ENCODE measurements at places on chromosomes 11 and 22.

DNA sequence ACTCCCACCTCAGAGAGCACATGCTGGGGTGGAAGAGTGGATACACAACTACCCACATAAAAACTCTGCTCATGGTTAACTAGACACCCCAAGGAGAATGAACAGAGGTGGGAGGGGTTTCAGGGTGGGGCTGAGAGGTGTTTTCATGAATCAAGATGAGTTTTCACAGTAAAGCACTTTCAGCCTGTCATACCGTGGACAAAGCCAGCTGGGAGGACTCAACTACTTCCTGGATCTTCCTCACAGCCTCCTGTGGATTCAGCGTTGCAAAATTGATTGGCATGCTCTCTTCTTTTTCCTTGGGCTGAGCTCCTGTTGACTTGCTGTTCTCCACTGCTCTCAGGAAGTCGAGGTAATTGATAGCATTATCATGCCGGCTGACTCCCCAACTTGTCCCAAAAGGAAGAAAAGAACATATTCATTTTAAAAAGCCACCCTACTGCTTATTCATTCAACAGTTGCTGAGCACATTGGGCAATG lies 168.5 kb downstream of the MPPED1 start:
- DNase-seq: no peak

- DNase-seq: no peak
Measured at GRCh38 chr22:19559324-19559811, 35.2 kb upstream of the CLDN5 start.

- no peak for DNase-seq
Measured at GRCh38 chr11:66012946-66013761, 1.3 kb downstream of the CST6 start.

DNA sequence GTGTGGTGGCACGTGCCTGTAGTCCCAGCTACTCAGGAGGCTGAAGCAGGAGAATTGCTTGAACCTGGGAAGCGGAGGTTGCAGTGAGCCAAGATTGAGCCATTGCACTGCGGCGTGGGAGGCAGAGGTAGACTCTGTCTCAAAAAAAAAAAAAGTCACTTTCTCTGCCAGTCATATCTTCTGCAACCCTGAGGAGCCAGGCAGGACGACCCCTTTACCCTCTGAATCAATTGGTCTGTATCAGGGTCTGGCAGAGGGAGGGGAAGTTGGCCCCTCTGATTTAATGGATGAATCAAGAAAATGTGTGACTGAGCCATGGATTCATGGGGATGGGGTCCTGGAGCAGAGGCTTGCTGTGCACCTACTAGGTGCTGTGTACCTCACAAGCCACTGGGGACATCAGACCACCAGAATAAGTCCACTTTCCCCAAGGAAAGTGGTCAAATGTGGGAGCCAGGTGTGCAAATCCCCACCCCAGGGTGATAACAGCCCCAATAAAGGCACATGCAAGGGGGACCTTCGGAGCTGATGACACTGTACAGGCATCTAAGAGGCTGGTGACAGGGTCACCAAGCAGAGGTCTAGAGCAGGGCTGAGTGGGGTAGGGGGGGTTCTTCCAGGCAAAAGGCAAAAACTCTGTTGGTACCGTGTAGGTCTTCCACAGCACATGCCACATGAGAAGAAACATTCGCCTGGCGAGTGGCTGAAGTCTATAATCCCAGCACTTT lies 29.0 kb downstream of the TXN2 start:
- DNase-seq: no peak

DNA sequence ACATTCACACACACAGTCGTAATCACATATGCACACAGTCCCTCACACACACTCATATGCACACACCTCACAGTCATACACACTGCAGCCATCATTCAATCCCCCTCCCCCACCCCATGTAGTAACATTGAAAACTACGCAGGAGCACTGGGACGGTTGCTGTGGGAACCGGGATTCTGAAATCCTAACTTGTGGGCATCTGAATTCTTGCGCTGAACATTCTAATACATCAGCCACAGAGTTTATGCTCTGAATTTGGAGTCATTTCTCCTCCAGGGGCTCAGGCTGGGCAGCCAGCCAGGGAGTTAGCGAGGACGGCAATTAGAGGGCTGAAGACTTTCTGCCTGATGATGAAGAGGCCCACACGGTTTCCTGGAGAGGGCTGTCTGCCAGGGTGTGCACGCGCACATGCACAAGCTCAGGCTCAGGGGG lies 32.7 kb downstream of the CD6 start:
- no peak for DNase-seq

DNA sequence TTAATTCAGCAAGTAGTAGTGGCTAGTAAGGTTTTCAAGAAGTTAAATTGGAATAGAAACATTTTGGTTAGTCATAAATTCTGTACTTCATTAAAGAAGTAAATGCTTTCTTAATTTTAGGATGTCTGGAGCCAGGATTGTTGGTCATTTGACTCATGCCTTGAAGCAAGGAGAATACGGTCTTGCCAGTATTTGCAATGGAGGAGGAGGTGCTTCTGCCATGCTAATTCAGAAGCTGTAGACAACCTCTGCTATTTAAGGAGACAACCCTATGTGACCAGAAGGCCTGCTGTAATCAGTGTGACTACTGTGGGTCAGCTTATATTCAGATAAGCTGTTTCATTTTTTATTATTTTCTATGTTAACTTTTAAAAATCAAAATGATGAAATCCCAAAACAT lies 25.8 kb downstream of the ACAT1 start:
- DNase-seq: no peak

DNA sequence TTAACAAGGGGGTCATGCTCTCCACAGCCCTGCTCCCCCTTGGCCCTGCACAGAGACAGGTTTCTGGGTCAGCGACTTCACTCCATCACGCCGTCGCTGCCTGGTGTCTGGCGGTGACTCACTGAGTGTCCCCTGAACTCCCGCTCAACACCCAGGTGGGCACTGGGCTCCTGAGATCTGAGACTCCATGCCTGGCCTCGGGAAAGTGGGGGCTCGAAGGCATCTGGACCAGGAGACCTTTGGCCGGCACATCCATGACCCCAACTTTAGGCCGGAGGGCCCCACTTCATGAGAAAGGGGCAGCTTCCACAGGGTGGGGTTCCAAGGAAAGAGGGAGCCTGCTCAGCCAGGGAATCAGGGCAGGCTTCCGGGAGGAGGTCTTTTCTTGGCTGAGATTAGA lies 79.3 kb upstream of the PRR5 start:
- no peak for DNase-seq

- no peak for DNase-seq
Measured at GRCh38 chr22:44661659-44662569, 40.1 kb upstream of the PRR5 start.

DNA sequence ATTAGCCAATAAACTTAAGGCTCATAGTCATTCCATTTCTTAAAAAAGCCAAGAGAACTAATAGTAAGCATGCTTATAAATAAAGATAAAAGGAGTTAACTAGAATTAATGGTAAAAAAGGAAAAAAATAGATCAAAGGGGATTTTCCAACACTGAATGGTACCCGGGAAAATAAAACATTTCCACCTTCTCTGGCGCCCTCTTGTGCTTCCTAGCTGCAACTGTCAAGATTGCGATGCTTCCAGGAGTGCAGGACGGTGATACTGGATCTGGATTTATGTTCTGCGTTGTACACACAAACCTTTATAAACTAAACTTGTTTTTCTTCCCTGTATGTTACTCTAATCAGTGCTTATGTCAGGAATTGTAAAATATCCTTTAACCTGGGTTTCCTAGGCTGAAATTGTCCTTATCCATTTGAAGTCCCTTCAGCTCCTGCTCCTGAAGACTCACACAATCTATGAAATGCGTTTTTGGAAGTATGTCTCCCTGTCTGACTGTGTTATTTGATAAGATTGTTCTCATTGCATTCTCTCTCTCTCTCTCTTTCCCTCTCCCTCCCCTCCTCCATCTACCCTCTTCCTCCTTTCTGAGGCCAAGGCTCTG lies 9.6 kb upstream of the HTATIP2 start:
- DNase-seq: no peak

- no peak for DNase-seq
Measured at GRCh38 chr11:117191680-117192400, 7.3 kb upstream of the TAGLN start.

DNA sequence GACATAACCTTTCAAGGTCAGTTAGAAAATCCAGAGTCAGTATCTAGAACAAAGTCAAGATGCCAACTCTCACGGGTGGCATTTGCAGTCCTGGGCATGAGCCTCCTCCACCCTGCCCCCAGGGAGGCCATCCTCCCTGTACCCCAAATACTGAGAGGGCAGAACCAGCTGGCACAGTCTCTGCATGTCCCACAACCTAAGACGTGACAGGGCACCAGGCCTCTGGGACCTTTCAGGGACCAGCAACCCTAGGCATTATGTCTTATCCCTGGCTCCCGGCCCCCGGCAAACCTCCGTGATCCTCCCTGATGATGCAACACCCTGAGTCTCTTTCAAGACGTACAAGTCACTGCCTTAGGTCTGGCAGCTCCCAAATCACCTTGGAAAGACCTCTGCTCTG lies 2.0 kb downstream of the MB start:
- DNase-seq: no peak

GRCh38 chr22:29328566-29329500 lies 13.3 kb upstream of the RASL10A start:
- no peak for DNase-seq

DNA sequence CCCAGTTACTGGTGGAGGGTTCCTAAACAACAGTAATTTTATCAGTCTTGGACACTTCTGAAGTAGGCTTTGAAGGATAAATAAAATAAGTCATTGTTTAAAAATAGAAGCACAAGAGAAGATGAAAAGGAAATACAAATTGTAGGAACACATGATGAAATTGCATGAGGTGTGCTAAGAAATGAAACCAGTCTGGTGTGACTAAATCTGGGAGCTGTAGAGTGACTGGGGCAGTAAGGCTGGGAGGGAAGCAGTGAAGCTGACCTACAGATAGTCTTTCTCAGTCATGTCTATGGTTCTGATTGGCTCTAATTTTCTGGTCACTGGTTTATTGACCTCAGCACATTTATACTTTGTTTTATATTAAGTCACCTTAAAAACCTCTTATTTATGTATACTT lies 139.1 kb downstream of the SLC17A6 start:
- no peak for DNase-seq

DNA sequence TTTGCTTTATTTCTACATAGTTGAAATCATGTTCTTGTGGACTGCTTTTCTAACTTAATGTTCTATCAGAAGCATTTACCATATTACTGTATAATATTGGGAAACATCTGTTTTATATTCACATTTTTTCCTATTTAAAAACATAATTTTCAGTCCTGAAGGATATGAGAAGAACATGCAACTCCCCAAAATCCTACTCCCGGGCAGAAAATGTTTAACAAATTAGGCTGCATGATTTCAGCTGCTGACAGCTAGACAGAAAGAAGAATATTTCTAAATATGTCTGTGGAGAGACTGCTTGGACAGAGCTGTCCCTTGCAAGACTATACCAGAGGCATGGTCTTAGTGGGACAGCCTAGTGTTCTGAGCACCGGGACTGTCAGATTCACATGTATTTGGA lies 15.7 kb upstream of the AMPD3 start:
- DNase-seq: no peak

DNA sequence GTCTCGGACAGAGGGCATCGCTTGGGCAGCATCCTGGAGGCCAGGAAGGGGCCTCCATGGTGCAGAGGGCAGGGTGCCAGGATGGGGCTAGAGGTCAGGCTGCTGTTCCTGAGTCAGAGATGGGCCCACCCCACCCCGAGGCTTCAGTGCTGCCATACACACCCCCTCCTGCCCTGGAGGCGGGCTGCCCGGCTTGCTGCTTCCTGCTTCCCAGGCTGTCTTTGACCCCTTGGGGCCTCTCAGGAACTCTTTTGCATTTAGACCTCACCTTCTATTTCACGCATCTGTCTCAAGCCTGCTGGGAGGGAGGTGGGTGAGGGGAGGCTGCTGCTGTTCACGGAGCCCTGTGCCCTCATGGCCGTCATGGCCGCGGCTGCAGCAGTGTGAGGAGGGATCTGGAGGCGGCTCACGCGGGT lies 6.6 kb upstream of the GRAMD4 start:
- no peak for DNase-seq

All from stimulated activated CD4-positive, alpha-beta T cell treated with anti-CD3 and anti-CD28 coated beads, Interleukin-4, amount 100 ng/mL, for 48 hours (primary cell).